Activated T-cell treated with anti-CD3 and anti-CD28 coated beads, Interleukin-2, amount 50 U/mL, for 72 hours (primary cell): ENCODE measurements at places on chromosomes 5 and 9. TPM values are rescaled to one million over a fixed set of nuclear protein-coding genes. Genes with fewer than 3 reads are reported as not detected.

DNA sequence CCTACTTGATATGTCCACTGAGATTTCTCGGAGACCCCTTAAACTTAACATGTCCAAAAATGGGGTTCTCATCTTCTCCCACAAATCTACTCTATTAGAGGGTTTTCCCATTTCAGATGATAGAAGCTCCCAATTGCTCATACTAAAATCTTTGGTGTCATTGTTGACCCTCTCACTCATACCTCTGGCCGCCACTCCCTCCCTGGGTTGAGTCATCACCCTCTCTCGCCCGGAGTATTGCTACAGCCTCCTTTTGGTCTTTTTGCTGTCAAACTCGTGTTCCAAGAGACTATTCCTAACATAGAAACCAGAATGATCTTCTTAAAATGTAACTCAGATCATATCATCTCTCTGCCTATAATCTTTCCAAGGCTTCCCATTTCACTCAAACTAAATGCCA, 91.0 kb upstream of the GNAQ start:
- no peak overlapping the region for H3K27ac ChIP-seq
- no peaks in the 10 kb centered on the region for H3K36me3 ChIP-seq
- no peak overlapping the region for H3K4me3 ChIP-seq
- no peaks in the 10 kb centered on the region for H3K27me3 ChIP-seq

GRCh38 chr5:4453655-4454054, 686.5 kb upstream of the ADAMTS16 start:
- H3K36me3 ChIP-seq, result no peaks in the 10 kb centered on the region
- H3K4me1 ChIP-seq, result no peaks in the 10 kb centered on the region
- DNase-seq, result no peak
- no peak overlapping the region for H3K27ac ChIP-seq

- H3K4me3 ChIP-seq, result peak overlapping the region; percentile 97
- no peaks in the 10 kb centered on the region for H3K27me3 ChIP-seq
- peaks cover 14% of the 10 kb centered on the region for H3K36me3 ChIP-seq
- peaks cover 63% of the 10 kb centered on the region for H3K4me1 ChIP-seq
- peak; percentile 72 for DNase-seq
These were observed 684 bp upstream of the MED7 start for GRCh38 chr5:157143127-157143971.

DNA sequence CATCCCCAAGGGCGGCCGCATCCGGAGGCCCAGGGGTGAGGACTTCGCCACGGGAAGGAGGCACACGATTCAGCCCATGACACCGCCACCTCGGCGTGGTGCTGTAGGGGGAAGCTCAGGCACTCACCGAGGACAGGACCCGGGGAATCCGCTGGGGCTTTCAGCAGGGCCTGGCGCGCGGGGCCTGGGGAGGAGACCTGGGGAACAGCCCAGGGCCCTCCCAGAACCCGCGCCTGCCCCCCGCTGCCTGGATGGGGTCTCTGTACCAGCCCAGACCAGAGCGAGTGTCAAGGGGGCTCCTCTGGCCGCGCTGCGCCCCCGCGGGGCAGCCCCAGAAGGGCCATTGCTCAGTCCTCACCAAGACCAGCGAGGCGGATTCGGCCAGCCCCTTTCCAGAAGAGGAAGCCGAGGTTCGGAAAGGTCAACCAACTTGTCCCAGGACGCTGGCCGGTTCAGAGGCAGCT, 12.8 kb downstream of the COL23A1 start:
- no peaks in the 10 kb centered on the region for H3K4me1 ChIP-seq
- H3K4me3 ChIP-seq, result no peak overlapping the region
- no peak overlapping the region for H3K27ac ChIP-seq

- H3K4me1 ChIP-seq, result no peaks in the 10 kb centered on the region
- H3K27me3 ChIP-seq, result no peaks in the 10 kb centered on the region
- DNase-seq, result no peak
- no peak overlapping the region for H3K27ac ChIP-seq
- no peaks in the 10 kb centered on the region for H3K36me3 ChIP-seq
These were observed 362.1 kb downstream of the EBF1 start for GRCh38 chr5:158737536-158738027.

The ENG gene
- 14.4 TPM for total RNA-seq

- no peaks in the 10 kb centered on the region for H3K27me3 ChIP-seq
- H3K36me3 ChIP-seq, result no peaks in the 10 kb centered on the region
- no peak overlapping the region for H3K4me3 ChIP-seq
These were observed 342.4 kb downstream of the KIAA0825 start for GRCh38 chr5:94276048-94276447.

DNA sequence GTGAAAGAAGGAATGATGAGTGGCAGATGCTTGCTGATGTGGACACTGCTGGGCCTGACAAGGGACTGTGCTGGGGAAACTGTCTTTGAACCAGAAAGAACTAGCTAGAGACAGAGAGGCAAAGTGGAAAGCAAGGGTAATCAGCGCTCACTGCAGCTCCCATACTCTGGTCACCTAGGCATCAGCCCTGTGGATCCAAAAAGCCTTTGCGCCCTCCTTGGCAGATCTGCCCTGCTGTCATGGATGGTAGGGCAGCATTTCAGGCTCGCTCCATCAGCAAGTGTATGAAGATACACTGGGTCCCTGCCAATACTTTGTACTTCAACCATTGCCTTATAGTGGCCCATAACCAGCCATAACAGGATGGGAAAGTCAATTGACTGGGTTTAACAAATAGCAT, 6.6 kb upstream of the ALDH1B1 start:
- no peak overlapping the region for H3K27ac ChIP-seq
- no peaks in the 10 kb centered on the region for H3K4me1 ChIP-seq
- H3K27me3 ChIP-seq, result peaks cover 16% of the 10 kb centered on the region
- peaks cover 3% of the 10 kb centered on the region for H3K36me3 ChIP-seq

GRCh38 chr5:321230-321725, at the start of gene AHRR:
Gene AHRR, plus strand, starts transcription at chr5:321714. Its CDS starts 22,189 bp downstream, at chr5:343903.
- DNase-seq, result peak; percentile 84
- peaks cover 19% of the 10 kb centered on the region for H3K4me1 ChIP-seq
- peaks cover 11% of the 10 kb centered on the region for H3K27me3 ChIP-seq
- H3K4me3 ChIP-seq, result peak within 1 kb of the TSS; percentile 87
- H3K36me3 ChIP-seq, result peaks cover 6% of the 10 kb centered on the region
- H3K27ac ChIP-seq, result peak within 1 kb of the TSS; percentile 63

DNA sequence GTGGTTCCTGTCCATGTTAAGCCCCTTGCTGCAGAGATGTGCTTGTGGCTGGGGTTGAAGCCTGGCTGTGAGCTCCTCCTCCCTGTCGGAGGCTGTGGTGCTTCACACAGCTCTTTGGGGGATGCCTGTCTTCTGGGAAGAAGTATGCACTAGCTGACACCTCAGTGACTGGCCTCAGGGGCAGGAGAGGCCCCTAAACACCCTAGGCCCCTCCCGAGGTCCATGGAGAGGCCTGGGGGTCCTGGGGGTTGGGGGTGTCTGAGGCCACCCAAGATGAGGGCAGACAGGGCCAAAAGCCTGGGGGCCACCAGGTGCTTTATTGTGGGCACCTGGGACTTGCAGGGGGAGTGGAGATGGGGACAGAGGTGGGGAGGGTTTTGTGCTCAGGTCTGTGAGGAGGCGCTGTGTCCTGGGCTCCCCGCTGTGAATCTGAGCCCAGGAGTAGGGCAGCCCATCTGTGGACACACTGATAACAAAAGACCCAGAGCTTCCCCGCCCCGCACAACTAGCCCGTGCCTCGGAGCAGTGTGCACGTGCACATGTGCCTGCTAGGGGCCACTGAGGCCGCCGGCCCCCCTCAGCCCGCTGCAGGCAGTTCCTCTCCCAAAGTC, 92.0 kb downstream of the PHF2 start:
- no peak overlapping the region for H3K4me3 ChIP-seq
- DNase-seq, result no peak
- H3K4me1 ChIP-seq, result no peaks in the 10 kb centered on the region

GRCh38 chr5:132556153-132556762, 519 bp upstream of the RAD50 start:
- peak overlapping the region; percentile 76 for H3K27ac ChIP-seq
- peaks cover 2% of the 10 kb centered on the region for H3K36me3 ChIP-seq
- H3K4me1 ChIP-seq, result peaks cover 29% of the 10 kb centered on the region
- H3K27me3 ChIP-seq, result no peaks in the 10 kb centered on the region
- peak overlapping the region; percentile 98 for H3K4me3 ChIP-seq

The TAF1L gene
- not detected for total RNA-seq

GRCh38 chr5:110916381-110917049, 155.0 kb upstream of the TSLP start:
- no peaks in the 10 kb centered on the region for H3K36me3 ChIP-seq
- no peak overlapping the region for H3K4me3 ChIP-seq
- DNase-seq, result no peak
- H3K27me3 ChIP-seq, result peaks cover 28% of the 10 kb centered on the region
- no peaks in the 10 kb centered on the region for H3K4me1 ChIP-seq

DNA sequence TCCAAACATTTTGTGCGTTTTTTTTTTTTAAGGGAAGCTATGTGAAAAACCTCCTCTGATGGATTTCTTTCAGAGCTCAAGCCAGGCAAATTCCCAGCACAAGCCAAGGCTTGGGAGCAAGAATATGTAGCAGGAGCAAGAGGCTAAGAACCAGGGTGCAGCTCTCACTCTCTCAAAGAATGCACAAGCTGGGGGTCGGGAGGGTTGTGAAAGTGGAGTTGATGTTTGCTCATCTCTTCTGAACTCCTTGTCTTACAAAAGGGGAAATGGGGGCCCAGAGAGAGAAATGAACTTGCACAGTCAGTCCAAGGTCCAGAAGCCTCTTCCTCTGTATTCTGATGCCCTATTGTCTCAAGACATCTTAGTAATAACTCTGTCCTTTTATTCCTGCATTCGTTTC, 7.7 kb upstream of the TRAF1 start:
- H3K27me3 ChIP-seq, result no peaks in the 10 kb centered on the region
- peak overlapping the region; percentile 67 for H3K4me3 ChIP-seq
- peak overlapping the region; percentile 96 for H3K27ac ChIP-seq

- H3K4me3 ChIP-seq, result no peak overlapping the region
- H3K4me1 ChIP-seq, result peaks cover 66% of the 10 kb centered on the region
- H3K27ac ChIP-seq, result peak overlapping the region; percentile 12
- DNase-seq, result no peak
- H3K27me3 ChIP-seq, result no peaks in the 10 kb centered on the region
These were observed 22.0 kb downstream of the PAM start for GRCh38 chr5:102777099-102777498.

- no peaks in the 10 kb centered on the region for H3K27me3 ChIP-seq
- no peak overlapping the region for H3K4me3 ChIP-seq
- H3K36me3 ChIP-seq, result no peaks in the 10 kb centered on the region
- no peak for DNase-seq
- no peaks in the 10 kb centered on the region for H3K4me1 ChIP-seq
These were observed 29.3 kb upstream of the ANKH start for GRCh38 chr5:14900693-14901461.

The SOX30 gene
- 0.34 TPM for total RNA-seq

- DNase-seq, result no peak
- H3K36me3 ChIP-seq, result no peaks in the 10 kb centered on the region
- H3K4me3 ChIP-seq, result no peak overlapping the region
- H3K27me3 ChIP-seq, result peaks cover 18% of the 10 kb centered on the region
These were observed 6.0 kb upstream of the NEURL1B start for GRCh38 chr5:172635038-172635437.

The SLC36A2 gene
- not detected for total RNA-seq

- no peaks in the 10 kb centered on the region for H3K4me1 ChIP-seq
- H3K27me3 ChIP-seq, result no peaks in the 10 kb centered on the region
- no peaks in the 10 kb centered on the region for H3K36me3 ChIP-seq
- no peak overlapping the region for H3K27ac ChIP-seq
These were observed 1195.9 kb downstream of the DTWD2 start for GRCh38 chr5:117792476-117792875.

DNA sequence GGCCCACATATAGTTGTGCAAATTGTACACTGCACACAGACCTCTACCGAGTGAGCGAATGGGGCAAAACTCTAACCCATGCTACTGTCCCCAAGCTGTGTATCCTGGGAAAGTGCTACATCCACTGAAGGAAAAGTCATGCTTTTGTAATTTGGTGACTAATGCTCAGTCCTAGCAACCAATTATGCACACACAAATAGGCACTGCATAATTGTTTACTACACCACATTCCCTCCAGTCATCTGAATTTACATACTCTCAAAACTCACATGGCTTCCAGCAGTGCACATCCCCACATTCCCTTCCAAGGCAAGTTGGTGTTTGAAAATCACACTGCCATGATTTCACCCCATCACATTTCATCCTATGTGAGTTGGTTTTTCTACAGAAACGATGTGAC, 125.9 kb upstream of the OSMR start:
- H3K27ac ChIP-seq, result no peak overlapping the region
- peaks cover 25% of the 10 kb centered on the region for H3K27me3 ChIP-seq
- peaks cover 8% of the 10 kb centered on the region for H3K4me1 ChIP-seq
- H3K36me3 ChIP-seq, result no peaks in the 10 kb centered on the region
- DNase-seq, result no peak

- no peak overlapping the region for H3K4me3 ChIP-seq
- peaks cover 8% of the 10 kb centered on the region for H3K27me3 ChIP-seq
- no peaks in the 10 kb centered on the region for H3K4me1 ChIP-seq
- no peaks in the 10 kb centered on the region for H3K36me3 ChIP-seq
- no peak for DNase-seq
- no peak overlapping the region for H3K27ac ChIP-seq
These were observed 428.1 kb downstream of the EFNA5 start for GRCh38 chr5:107242411-107243219.

GRCh38 chr5:91252916-91253315, 130.2 kb downstream of the ARRDC3 start:
- no peak overlapping the region for H3K4me3 ChIP-seq
- H3K4me1 ChIP-seq, result no peaks in the 10 kb centered on the region
- H3K27ac ChIP-seq, result no peak overlapping the region

DNA sequence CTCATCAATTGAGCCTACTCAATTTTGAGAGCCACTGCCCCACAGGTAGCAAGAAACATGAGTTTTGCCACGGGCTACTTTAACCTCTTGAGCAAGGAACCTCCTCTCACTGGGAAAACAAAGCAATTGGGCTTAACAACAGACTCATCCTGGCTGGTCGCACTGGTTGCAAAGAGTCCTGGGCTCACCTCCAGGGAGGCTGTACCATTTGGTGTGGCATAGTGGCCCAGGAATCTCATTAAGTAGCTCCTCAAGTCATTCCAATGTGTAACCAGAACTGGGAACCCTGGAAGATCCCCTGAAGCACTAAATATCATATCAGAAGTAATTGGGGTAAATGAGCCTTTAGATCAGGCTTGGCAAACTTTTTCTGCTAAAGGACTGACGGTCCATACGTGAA, 78.5 kb downstream of the MYO10 start:
- no peak overlapping the region for H3K4me3 ChIP-seq
- no peak for DNase-seq
- no peaks in the 10 kb centered on the region for H3K27me3 ChIP-seq
- no peaks in the 10 kb centered on the region for H3K4me1 ChIP-seq

- H3K36me3 ChIP-seq, result no peaks in the 10 kb centered on the region
- H3K27ac ChIP-seq, result no peak overlapping the region
- no peak for DNase-seq
- H3K4me3 ChIP-seq, result no peak overlapping the region
- no peaks in the 10 kb centered on the region for H3K27me3 ChIP-seq
- H3K4me1 ChIP-seq, result no peaks in the 10 kb centered on the region
These were observed 121.0 kb upstream of the NR3C1 start for GRCh38 chr5:143524338-143524945.

GRCh38 chr9:115364991-115365390, 247.0 kb upstream of the TNC start:
- H3K4me1 ChIP-seq, result no peaks in the 10 kb centered on the region
- DNase-seq, result no peak
- H3K36me3 ChIP-seq, result no peaks in the 10 kb centered on the region

GRCh38 chr5:150419630-150420270, 7.0 kb upstream of the CD74 start:
- no peak for DNase-seq
- H3K27me3 ChIP-seq, result no peaks in the 10 kb centered on the region
- no peaks in the 10 kb centered on the region for H3K4me1 ChIP-seq
